ENCODE measurements at places on chromosomes 13 and 19. TPM values are rescaled to one million over a fixed set of nuclear protein-coding genes. Genes with fewer than 3 reads are reported as not detected.

DNA sequence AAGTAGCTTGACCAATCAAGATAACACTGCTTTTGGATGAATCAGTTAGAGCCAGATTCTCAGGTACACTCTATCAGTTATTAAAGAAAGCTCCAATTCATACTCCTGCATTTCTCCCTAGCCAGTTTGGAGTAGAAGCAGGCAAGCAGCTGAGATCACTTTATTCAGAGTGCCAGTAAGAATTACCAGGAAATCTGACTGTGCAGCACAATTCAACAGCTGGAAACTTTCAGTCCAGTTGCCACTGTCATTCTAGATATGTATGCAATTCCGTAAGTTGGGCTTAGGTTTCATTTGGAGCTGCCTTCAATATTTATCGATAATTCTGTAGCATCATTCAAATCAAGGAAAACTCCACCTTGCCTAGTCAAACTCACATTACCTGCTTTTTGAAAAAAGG lies 2625.6 kb upstream of the PCDH20 start:
- peak; percentile 65 for DNase-seq

The CBARP gene
- total RNA-seq = 15.0 TPM

- DNase-seq = no peak
Measured at GRCh38 chr13:88648598-88649373, 977.6 kb downstream of the SLITRK5 start.

- DNase-seq = no peak
Measured at GRCh38 chr13:30715837-30716236, 19.5 kb upstream of the ALOX5AP start.

The TRPC4 gene
- 25.3 TPM for total RNA-seq

- no peak for DNase-seq
Measured at GRCh38 chr19:19943848-19944582, 43.3 kb downstream of the ZNF93 start.

- no peak for DNase-seq
Measured at GRCh38 chr13:110984381-110984780, 69.5 kb upstream of the ANKRD10 start.

DNA sequence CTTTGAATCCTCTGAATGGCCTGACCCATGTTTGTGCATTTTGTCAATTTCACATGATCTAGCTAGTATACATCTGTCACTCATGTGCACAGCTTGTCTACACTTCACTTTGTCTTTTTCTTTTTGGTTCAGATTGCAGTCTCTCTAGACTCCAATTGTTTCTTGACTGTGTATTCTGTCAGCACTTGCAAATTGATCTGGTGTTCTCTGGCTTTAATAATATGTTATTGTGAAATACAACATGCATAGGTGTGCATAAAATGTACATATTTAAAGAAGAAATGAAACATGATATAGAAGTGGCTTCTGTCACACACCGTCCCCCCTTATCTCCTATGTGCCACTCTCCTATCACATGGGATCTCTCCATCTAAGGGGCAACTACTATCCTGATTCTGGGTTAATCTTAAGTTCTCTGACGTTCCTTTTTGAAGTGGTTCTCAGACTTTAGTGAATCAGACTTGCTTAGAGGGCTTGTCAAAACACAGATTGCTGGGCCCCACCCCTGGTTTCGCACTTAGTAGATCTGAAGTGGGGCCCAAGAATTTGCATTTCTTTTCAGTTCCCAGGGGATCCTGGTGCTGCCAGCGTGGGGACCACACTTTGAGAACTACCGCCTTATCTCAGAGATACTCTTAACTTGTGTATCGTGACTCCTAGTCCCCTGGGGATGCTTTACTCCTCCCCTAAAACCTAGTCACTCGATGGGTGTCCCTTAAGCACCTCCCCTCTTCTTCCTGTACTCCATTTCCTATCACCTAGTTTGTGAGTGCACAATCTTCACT lies 5.8 kb downstream of the KRTDAP start:
- no peak for DNase-seq

DNA sequence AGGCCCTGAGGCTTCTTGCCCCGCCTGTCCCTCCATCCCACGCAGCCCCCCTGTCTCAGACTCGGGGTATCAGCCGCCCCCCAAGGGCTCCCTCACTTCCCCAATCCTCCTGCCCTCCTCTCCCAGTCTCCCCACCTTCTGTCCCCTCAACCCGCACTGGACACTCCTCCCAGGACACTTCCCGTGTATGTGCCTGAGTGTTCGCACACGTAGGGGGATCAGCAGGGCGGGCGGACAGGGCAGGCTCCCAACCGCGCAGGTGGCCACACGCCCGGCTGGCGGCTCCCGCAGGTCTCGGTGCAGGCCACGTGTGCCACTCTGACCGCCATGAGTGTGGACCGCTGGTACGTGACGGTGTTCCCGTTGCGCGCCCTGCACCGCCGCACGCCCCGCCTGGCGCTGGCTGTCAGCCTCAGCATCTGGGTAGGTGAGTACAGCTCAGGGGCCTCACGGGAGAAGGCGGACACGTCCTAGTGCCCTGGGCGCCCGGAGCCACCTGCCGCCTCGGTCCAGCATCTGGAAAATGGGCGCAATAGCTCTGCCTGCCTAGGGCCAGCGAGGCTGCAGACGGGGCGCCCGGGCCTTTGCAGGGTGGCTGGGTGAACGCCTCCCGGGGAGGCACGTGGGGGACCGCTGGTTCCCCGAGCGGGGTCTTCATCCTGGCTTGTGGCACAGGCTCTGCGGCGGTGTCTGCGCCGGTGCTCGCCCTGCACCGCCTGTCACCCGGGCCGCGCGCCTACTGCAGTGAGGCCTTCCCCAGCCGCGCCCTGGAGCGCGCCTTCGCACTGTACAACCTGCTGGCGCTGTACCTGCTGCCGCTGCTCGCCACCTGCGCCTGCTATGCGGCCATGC lies 2.3 kb downstream of the KISS1R start:
- DNase-seq = peak; percentile 52

DNA sequence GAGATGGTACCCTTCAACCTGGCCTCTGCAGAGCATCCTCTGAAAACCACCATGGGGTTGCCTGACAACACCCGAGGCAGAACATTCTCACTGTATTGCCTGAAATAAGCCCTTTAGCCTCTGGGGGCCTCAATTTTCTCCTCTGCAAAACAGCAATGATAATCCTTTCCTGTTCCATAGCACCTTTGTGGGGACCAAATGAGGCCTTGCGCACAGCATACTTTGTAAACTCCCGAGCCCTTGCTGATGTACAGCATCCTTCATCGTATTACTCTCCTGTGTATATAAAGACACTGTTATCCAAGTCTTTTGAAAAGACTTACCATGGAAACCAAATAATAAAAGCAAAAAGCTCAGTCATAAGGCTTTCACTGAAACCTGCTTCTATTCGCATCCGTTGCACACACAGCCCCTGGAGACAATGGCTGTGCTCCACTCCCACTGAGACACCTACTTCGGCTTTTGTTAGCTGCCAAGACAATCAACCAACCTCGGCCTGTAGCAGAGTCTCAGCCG lies 276.0 kb downstream of the FOXO1 start:
- DNase-seq = no peak

The ZNF835 gene
- 4.6 TPM for total RNA-seq
